ENCODE measurements at places on chromosomes 6 and 20.

- no peak for DNase-seq
Observed at GRCh38 chr20:63525971-63526370, 5.4 kb downstream of the PPDPF start.

- DNase-seq, result no peak
Observed at GRCh38 chr20:37526238-37526838, 1.3 kb downstream of the BLCAP start.

DNA sequence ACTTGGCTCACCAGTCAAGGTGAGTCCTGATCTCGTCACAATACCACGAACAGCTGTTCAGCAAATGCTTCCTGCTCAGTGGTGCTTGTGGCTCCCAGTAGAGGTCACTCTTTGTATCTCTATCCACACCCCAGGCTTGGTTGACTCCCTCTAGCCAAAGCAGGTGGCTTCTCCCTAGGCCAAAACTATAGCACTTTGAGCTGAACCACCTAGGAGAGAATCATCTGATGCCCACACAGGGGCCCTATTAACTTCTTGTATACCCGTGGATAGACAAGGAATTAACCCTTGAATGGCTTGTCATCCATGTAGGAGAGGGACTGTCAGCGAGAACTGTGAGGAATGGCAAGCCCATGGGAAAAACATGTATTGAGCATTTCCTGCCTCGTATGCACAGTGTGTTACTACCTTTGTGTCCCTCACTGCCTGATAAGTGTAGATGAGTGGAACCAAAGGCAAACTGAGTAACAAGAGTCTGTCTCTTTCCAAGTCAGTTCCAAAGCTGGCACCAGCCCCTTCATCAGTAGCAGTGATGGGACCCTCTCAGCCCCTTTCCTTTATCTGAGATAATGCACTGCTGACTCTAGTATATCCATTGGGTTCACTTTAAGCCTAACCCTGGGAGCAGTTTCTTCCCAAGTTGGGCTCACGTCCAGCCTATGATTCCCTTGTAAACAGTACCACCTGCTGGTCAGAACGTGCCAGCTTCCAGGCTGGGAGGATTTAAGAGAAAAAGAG lies 42.5 kb downstream of the EIF2S2 start:
- DNase-seq, result peak; percentile 63

GRCh38 chr20:13458860-13459451 lies 179.8 kb downstream of the TASP1 start:
- DNase-seq, result peak; percentile 14

- DNase-seq, result no peak
Observed at GRCh38 chr6:152750694-152751093, at the start of gene VIP. Gene VIP (plus strand): TSS chr6:152750797. CDS start chr6:152752178, 1,381 bp downstream.

- DNase-seq, result no peak
Observed at GRCh38 chr20:40354880-40355279, 334.2 kb downstream of the MAFB start.

DNA sequence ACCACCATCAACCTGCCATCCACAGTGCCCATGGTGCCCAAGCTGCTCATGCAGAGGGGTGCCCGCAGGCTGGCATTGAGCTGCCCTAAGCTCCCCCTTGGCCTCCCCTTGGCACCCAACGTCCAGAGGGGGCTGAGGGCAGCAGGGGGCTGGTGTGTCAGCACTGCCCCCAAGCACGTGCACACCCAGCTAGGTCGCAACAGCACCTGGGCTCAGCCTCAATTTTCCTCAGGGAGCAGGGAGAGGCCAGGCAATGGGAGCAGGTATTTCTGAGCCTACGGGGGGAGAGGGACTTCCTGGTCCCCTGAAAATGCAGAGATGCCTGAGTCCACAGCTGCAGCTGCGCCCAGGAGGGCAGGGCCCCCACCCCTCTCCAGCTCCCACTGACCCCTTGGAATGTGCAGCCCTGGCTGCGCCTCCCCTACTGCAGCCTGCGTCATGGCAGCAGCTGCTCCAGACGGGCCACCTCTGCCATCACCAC lies 204.2 kb downstream of the ANKRD60 start:
- no peak for DNase-seq

- DNase-seq, result no peak
Observed at GRCh38 chr6:148431413-148431812, 88.8 kb downstream of the SASH1 start.

DNA sequence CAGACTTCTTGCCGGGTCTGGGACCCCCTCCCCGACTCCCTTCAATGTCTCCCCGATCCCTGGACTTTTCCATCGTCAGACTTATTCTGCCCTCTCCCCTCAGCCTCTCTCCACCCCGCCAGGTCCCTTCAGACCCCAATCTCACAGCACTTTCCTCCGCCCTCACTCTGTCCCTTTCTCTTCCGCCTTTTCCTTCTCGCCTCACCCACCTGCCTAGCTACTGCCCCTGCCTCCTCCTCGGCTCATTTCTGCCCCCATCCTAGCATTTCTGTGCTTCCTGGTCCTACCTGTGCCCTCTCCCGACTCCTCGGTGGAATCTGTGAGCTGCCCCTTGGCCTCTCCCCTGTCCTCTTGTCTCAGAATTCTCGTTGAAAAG lies 616 bp downstream of the CHMP4B start:
- DNase-seq, result peak; percentile 20

GRCh38 chr6:149840345-149841075 lies 23.6 kb downstream of the LRP11 start:
- peak; percentile 40 for DNase-seq

DNA sequence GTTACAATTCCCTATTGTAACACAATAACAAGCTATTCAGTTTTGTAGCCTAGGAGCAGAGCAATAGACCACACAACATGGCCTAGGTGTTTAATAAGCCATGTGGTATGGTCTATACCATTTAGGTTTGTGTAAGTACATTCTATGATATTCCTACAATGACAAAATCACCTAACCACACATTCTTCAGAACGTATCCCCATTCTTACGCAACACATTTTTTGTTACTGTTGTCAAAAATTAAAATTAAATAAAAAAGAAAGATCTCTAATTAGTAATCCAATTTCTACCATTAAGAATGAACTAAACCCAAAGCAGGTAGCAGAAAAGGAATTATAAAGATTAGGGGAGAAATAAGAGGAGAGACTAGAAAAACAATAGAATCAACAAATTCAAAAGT lies 44.0 kb downstream of the RANBP9 start:
- no peak for DNase-seq

DNA sequence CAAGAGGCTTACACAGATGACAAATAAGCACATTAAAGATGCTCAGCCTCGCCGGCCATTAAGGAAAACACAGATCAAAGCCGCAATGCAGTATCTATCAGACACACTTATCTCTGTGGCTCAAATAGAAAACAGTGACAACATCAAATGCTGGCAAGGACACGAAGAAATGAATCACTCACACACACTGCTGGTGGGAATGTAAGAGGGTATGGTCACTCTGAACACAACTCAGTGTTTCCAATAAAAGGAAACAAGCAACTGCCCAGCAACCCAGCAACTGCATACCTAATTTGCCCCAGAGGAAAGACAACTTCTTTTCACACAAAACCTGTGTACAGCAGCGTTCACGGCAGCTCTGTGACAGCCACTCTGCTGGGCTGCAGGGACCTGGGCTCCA lies 155.8 kb downstream of the WDR27 start:
- DNase-seq, result no peak

DNA sequence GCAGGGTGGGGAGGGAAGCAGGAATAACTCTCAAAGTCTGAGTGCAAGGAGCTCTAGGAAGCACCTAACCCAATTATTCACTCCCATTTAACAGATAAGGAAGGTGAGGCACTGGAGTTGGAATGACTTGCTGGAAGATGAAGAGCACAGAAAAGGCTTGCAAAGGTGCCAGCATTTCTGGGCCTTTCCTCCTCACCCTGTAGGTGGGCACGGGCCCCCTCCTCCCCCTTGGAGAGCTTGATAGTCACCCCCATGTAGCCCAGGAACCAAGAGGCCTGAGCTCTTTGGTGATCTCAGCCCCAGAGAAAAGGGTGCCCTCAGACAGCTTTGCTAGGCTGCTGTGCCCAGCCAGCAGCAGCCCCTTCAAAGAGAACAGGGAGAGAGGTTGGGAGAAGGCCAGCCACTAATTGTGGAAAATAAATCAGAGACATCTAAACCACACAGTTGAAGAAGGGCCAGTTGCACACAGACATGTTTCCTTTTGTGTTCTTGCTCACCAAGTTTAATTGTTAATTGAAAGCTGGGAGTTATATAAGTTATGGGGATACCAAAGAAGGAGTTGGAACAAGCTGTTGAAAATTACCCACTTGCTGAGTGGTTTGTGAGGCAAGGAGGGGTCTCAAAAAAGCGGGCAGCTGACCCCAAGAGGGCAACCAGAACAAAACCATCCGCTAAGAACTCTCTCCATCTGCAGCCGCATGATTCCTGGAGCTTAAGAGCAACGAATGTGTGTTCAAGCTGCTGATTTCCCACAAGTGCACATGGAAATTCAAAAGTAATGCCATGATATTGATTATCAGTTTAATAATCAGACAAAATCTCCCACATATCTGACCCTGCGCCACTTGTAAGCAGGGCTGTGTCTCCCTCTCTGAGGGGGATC lies 77.0 kb downstream of the MRPL14 start:
- DNase-seq, result no peak

DNA sequence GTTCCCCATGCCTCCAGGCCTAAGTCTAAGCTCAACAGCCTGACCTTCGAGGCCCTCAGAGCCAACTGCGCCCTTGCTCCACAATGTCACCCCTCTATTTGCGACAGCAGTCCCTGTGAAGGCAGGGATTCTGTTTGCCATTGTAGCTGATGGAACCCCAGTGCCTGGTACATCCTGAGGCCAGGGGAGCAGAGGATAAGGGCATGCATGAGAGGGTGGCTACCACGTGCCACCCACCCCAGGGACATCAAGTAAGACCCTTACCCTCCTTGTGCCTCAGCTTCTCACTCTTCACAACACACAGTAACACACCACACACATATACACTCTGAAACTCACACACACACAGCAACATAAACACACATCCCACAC lies 20.0 kb upstream of the SIRPA start:
- no peak for DNase-seq

DNA sequence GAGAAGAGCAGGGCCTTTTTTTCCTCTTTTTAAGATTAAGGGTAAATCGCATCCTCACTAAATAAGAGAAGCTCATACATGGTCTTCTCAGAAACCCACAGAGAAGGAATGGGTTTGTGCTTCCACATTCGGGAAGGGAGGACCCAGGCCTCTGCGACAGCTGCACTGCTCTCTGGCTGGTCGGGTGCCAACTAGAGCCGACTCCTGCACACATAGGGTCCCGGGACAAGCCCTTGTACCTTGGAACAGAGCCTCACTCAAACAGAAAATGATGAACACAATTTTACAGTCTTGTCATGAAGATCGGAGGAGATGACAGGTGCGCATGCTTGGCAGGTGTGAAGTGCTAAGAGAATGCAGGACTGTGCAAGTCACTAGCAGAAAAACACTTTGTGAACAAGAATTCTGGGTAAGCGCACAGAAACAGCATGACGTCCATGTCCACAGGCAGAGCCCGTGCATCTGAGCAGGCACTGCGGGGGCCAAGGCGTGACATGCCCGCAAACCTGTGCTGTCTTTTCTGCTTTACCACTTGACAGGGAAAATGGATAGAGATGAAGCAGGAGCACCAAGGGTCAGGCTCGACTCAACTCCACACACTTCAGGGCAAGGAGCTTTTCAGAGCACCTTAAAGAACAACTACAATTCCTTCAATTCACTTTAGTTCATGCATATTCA lies 101.0 kb upstream of the MPC1 start:
- no peak for DNase-seq

GRCh38 chr20:24535941-24536730 lies 66.7 kb downstream of the SYNDIG1 start:
- no peak for DNase-seq

- DNase-seq, result peak; percentile 43
Observed at GRCh38 chr6:166862287-166862977, 93.9 kb downstream of the RNASET2 start.

DNA sequence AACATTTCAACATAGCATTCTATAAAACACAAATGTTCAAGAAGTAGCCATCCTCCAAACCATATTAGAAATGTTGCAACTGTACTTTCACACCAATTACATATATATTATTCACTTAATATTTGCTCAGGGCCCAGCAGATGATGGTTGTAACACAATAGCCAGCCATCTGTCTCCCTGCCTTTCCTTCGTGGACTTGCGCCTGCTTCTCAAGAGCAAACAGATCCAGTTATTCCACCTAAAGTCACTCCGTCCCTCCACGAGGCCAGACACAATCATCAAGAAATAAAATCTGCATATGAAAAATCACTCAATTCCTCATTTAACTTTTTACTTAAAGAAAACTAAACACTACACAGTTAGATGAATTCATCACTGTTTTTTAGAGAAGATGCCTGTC lies 160.4 kb downstream of the RALGAPA2 start:
- no peak for DNase-seq

DNA sequence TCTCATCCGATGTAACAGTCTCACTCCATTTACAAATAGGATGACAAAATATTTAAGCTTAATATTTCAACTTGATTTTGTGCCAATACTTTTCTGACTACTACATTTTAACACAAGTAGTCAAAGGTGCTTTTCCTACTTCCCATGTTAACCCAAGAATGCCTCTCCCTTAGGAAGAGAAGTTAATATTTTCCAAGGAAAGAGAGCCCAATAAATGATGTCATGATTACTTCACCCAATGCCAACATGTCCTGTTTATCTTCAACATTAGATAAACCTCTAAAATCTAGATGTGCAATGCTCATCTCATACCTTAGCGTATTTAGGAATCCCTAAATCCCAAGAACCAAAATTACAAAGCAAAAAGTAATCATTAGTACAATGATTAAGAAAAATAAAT lies 156.7 kb upstream of the TENT5A start:
- DNase-seq, result no peak

Data from CD4-positive, alpha-beta T cell treated with Interleukin-21 for 1 hour (primary cell).